Stimulated activated CD8-positive, alpha-beta memory T cell treated with anti-CD3 and anti-CD28 coated beads, Interleukin-2, amount 100 ng/mL, for 1 hour (primary cell): ENCODE measurements at places on chromosomes 2 and 18.

- DNase-seq = no peak
These were observed 108.0 kb downstream of the CDH19 start for GRCh38 chr18:66495844-66496243.

DNA sequence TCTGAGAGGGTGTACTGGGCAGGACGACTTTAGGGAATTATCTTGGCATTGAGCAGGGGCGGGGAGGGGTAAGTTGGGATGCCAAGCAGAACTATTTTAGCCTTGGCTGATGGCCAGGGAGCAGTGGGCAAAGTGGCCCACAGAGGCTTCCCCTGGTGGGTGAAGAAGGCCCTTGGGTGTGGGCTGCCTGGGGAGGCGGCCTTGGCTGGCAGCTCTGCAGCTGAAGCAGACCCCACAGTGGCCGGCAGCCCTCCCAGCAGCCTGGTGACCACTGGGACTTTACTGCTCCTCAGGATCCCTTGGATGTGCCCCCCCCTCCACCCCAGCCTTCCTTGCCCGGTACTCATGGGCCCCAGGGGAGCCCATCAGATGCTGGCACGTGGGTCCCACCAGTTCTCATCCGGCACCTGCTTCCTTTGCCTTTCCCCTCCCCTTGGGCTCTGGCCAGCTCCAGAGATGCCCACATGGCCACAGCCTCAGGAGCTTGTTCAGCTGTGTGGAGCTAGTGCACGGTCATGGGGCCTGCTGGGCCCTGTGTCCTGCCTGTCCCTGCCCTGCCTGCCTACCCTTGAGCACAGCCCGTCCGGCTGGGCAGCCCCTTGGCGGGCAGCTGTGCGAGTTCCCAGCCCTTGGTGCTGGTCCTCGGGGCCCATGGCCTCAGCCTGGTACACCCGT is 122.1 kb upstream of the HS6ST1 start:
- DNase-seq = no peak

GRCh38 chr2:9285921-9286320 is 79.3 kb downstream of the ASAP2 start:
- DNase-seq = no peak

GRCh38 chr18:70907673-70908072 is 618.8 kb downstream of the SOCS6 start:
- DNase-seq = no peak

GRCh38 chr2:168585700-168586099 is 129.6 kb downstream of the CERS6 start:
- DNase-seq = no peak

DNA sequence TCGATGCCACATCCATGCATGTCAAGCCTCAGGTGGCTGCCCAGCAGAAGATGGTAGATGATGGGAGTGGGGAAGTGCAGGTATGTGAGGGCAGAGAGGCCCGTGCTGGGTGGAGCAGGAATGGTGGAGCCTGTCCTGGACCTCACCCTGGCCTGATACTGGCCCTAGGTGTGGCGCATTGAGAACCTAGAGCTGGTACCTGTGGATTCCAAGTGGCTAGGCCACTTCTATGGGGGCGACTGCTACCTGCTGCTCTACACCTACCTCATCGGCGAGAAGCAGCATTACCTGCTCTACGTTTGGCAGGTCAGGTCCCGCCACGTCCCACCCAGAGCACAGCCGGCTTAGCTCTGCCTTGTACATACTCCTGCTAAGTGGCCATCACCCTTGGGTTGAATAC is 13.0 kb downstream of the VIL1 start:
- DNase-seq = no peak

DNA sequence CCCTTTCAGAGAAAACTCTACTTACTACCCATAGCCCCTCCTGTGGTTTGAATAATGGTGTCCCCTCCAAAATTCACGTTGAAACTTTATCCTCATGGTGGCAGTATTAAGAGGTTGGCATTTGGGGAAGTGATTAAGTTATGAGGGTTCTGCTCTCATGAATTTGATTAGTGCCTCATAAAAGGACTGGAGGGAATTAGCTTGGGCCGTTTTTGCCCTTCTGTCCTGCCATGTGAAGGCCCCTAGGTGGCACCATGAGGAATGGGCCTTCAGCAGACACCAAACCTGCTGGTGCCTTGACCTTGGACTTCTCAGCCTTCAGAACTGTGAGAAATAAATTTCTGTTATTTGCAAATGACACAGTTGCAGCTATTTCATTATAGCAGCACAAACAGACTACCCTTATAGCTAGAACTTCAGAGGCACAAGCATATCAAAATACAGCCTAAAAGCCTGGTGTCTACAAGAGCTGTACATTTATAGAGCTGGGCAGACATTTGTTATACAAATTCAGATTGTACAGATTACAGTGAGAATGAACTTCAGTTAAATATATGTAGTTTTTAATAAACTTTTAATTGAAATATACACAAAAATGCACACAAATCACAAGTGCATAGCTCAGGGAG is 2.6 kb upstream of the PTPN2 start:
- DNase-seq = no peak

DNA sequence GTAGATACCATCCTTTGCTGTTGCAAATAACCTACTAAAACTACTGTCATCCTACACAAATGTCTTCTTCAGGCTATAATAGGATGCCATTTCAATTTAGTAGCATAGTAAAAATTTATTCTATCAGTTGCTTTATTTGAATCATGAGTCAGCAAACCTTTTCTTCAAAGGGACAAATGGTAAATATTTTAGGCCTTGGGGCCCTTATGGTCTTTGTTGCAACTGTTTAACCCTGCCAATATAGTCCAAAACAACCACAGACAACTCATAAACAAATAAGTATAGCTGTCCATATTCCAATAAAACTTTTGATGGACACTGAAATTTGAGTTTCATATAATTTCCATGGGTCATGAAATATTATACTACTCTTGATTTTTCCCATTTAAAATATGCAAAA is 54.0 kb upstream of the CCBE1 start:
- no peak for DNase-seq

- DNase-seq = no peak
These were observed 18.9 kb downstream of the MGAT5 start for GRCh38 chr2:134272806-134273205.

- DNase-seq = no peak
These were observed 291.3 kb downstream of the RIT2 start for GRCh38 chr18:42824178-42824577.

- DNase-seq = no peak
These were observed 12.0 kb downstream of the MEMO1 start for GRCh38 chr2:31998731-31999383.

GRCh38 chr2:110771547-110772382 is 39.4 kb downstream of the ACOXL start:
- no peak for DNase-seq

- DNase-seq = no peak
These were observed 37.7 kb upstream of the MMADHC start for GRCh38 chr2:149625271-149625670.

DNA sequence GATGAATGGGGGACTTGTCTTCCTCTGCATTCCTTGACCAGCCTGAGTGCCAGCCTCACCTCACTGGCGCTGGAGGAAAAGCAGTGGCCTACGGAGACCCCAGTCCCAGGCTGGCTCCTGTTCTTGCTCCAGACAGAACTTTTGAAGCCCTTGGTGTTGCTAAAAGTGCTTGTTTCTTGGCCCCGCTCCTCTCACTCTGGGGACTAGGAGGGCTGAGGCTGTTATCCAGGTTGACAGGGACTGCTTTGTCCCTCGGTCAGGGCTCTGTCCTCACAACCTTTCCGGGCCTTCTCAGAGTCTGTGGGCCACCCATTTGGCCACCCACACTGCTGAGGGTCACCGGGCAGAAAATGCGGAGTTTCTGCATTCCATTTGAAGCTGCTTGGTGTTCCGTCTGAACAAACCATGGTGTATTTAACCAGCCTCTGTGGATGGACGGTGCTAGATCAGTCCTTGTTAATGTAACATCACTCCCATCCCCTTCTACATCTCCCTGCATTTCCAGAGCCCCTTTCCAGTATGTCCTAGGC is 25.6 kb downstream of the B3GNT7 start:
- no peak for DNase-seq

- DNase-seq = no peak
These were observed 28.2 kb upstream of the INO80C start for GRCh38 chr18:35525795-35526494.

GRCh38 chr2:166094325-166094724 is 33.5 kb downstream of the SCN1A start:
- no peak for DNase-seq

DNA sequence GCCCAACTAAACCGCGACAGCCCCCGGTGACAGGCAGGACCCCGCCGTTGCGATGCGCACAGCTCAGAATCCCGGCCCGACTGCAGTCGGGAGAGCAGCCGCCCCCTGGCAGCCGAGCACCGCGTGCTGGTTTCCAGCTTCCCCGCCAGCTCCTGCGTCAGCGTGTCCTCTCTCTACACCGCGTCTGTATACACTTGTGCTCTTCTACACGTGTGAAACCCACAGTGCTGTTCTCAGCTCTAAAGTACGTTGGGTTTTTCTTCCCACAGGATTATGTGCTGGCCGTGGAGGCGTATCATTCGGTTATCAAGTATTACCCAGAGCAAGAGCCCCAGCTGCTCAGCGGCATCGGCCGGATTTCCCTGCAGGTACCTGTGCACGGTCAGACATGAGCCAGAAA is 54.0 kb downstream of the ADI1 start:
- DNase-seq = no peak

GRCh38 chr2:127407091-127407490 is 11.1 kb upstream of the PROC start:
- no peak for DNase-seq

DNA sequence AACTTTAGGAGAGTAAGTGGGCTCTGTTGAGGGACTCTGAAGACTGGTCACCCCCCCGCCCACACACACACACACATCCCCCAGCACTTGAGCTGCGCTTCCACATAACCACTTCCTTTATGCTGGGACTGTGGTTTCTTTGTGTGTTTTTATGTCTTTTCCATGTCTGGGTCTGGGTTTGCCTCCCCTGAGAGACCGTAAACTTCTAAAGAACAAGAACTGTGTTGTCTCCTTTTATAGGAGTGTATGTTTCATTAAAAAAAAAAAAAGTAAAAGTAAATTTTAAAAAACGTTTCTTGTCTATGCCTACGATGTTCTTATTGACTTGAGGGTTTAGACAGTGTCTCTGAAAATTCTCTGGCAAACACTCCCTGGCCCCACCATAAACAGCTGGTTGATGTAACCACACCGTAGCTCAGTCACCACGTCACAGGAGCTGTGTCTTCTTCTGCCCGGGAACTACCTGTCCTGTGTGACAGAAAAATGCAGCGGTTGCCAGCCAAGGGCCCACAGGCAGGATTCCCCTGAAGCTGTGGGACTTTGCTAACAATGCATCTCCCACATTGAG is 68.0 kb downstream of the KLHL29 start:
- no peak for DNase-seq

- DNase-seq = no peak
These were observed 65.4 kb downstream of the CRACDL start for GRCh38 chr2:98870516-98871158.

DNA sequence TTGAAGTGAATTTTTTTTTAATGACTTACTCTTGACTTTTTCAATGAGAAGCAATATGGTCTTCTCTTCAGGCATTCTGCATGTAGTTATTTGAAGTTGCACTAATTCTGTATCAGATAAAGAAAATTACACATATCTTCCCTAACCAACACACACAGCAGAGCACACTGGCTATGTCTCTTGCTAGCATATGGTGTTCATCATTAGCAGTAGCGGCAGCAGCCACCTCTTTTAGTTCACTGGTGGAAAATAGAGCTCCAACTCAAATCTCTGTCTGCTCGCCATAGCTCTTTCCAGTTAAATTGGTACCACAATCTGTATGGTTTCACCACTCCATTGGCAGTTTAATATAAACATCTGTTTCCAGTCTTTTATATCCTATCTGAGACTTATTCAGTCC is 278.1 kb upstream of the ZEB2 start:
- no peak for DNase-seq

DNA sequence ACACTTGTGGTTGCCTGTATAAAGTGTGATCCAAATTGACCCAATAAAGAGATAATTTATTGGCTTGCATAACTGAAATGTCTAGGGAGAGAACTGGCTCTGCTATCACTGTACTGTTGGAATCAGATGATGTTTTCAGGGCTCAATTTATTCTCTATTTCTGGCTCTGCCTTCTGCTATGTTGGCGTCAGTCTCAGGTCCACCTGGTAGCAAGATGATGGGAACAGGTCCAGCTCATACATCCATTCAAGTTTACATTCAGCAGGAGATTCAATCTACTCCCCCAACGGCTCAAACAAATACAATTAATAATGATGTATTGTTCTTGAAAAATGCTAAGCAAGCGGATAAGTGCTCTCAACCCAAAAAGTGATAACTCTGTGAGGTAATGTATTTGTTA is 297.7 kb upstream of the SYT4 start:
- no peak for DNase-seq

GRCh38 chr18:62018759-62019041 is 125.9 kb upstream of the RNF152 start:
- DNase-seq = no peak

DNA sequence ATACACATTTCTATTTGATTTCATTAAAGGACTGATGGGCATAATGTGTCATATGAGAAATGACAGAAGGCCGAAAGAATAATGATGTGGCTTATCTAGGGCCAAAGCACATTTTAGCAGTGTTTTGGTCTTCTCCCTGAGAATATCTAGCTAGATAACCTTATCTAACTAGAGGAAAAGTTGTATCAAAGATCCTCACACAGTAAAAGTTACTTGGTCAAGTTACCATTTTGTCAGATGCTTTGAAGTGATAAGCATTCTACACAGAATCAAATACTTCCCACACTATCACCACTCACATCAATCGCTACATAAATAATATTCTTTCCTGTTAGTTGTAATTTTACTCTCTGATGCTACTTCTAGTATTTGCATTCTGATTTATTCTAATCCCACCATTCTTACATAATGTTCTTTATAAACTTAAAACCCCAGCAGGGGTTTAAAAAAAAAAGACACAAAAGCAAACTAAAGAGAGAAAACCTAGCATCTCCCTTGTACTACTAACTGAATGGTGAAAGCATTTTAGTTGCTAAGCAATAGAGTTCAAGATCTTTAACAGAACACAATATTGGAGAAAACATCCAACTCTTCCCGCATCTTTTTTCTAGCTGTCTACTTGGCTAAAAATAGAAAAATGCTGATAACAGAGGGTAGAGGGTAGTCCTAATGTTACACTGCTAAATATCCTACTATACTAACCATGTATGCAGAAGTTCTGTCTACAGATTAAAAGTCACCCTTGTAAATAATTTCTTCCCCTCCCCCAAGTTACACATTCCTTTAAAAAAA is 8.0 kb downstream of the XPO1 start:
- DNase-seq = no peak

DNA sequence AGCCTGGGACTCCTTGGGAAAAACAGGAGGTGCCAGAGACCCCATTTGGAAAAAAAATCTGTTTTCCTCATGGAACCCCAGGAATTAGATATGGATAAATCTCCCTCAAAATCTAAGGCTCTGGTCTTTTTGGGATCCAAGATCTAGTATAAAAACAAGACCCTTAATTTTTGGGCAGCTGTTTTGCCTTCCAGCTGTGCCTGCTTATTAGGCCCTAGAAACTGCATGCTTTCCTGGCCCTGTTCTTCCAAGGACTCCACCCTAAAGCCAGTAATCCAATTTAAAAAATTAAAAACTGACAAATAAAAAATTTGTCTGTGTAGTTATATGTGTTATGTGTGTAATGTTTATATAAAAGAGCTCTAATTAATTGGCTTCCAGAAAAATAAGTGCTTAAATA is 274.6 kb downstream of the STK39 start:
- DNase-seq = no peak

GRCh38 chr2:54964816-54965215 is 85.4 kb downstream of the RTN4 start:
- no peak for DNase-seq
